ENCODE measurements at places on chromosomes 11 and 22. TPM values are rescaled to one million over a fixed set of nuclear protein-coding genes. Genes with fewer than 3 reads are reported as not detected.

Gene CALCA
- 0.29 TPM for total RNA-seq

Gene EFEMP2
- 22.9 TPM for total RNA-seq

Gene SLC25A1
- 151 TPM for total RNA-seq

Gene AIFM3
- total RNA-seq: 1.9 TPM

Gene LDLRAD3
- 12.1 TPM for total RNA-seq

Gene ELMOD1
- 0.61 TPM for total RNA-seq

Gene PAMR1
- 2.4 TPM for total RNA-seq

Gene PLEKHB1
- 34.0 TPM for total RNA-seq

Gene MYEOV
- total RNA-seq: 0.22 TPM

Gene MMP27
- total RNA-seq: not detected

Gene COX8A
- total RNA-seq: 429 TPM

Gene MB
- total RNA-seq: 0.29 TPM

Gene ZBTB16
- not detected for total RNA-seq

Gene NXPE1
- not detected for total RNA-seq

Gene FAM181B
- total RNA-seq: 0.13 TPM

Gene GPR83
- 0.15 TPM for total RNA-seq

Gene CCDC116
- 0.22 TPM for total RNA-seq

Gene ZNF214
- total RNA-seq: 5.0 TPM

Gene DEFB131B
- not detected for total RNA-seq

Gene SLC15A3
- total RNA-seq: 7.0 TPM

Gene ROBO4
- not detected for total RNA-seq

Gene CD248
- total RNA-seq: 1.5 TPM

Gene TCN1
- not detected for total RNA-seq

Gene GTPBP1
- total RNA-seq: 108 TPM

Gene OR4D6
- not detected for total RNA-seq

Gene ARFGAP3
- 14.1 TPM for total RNA-seq

Gene VSIG2
- not detected for total RNA-seq

Gene CRYBB1
- 4.3 TPM for total RNA-seq

Gene OR52D1
- total RNA-seq: not detected

Gene SMC1B
- not detected for total RNA-seq

Gene PHLDB1
- total RNA-seq: 55.7 TPM

Gene PKNOX2
- total RNA-seq: 1.3 TPM

Gene ARHGAP8
- total RNA-seq: 29.3 TPM

Gene TMEM86A
- total RNA-seq: 2.3 TPM

Gene SELENOM
- total RNA-seq: 20.1 TPM

Gene KCNJ11
- total RNA-seq: 2.3 TPM

Gene TRIM64C
- total RNA-seq: not detected
